ENCODE measurements at places on chromosomes 1 and 21. TPM values are rescaled to one million over a fixed set of nuclear protein-coding genes. Genes with fewer than 3 reads are reported as not detected.
A peak's percentile ranks its signal among the peaks of the same experiment; 100 is the strongest.

DNA sequence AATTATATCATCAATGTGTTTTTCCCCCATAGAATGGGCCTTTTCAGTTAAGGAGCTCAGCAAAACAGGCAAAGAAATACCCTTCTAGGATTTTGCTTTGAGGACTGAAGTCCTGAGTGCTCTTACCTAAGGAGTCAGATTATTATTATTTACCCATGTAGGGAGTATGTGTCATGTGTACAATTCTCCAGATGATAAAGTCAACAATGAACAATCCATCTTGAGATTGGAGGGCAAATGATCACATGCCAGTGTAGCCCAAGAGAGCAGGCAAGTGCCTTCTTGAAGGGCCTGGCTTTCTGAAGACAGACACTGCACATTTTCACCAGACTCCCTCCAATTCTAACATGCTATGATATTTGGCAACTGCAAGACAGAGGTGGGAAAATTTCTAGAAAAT is 159.7 kb downstream of the PCNX2 start:
- H3K27ac ChIP-seq, result no peak overlapping the region
- DNase-seq, result no peak
- H3K36me3 ChIP-seq, result peaks cover 35% of the 10 kb centered on the region
- H3K4me1 ChIP-seq, result no peaks in the 10 kb centered on the region
- H3K27me3 ChIP-seq, result no peaks in the 10 kb centered on the region

GRCh38 chr1:94927405-94928175 is 680 bp upstream of the CNN3 start:
- no peaks in the 10 kb centered on the region for H3K27me3 ChIP-seq
- H3K4me1 ChIP-seq, result peaks cover 19% of the 10 kb centered on the region
- H3K4me3 ChIP-seq, result peak overlapping the region; percentile 85
- peaks cover 22% of the 10 kb centered on the region for H3K36me3 ChIP-seq

DNA sequence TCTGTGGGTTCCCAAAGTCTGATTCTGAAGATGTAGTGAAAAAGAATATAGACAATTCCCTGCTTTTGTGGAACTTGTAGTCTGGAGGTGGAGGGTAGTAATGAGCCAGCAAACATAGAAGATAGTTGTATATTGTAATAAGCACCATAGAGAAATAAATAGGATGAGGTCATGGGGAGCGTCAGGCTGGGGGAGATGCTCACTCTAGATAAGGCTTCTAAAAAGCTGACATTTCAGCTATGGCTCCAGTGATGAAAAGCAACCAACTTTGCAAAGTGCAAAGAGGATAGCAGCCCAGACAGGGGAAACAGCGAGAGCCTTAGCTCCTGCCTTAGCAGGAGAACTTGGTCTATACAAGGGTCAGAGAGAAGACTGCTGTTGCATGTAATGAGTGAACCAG is 98.0 kb upstream of the RALGPS2 start:
- H3K4me3 ChIP-seq, result no peak overlapping the region
- H3K4me1 ChIP-seq, result no peaks in the 10 kb centered on the region
- H3K27me3 ChIP-seq, result no peaks in the 10 kb centered on the region
- H3K27ac ChIP-seq, result no peak overlapping the region
- H3K36me3 ChIP-seq, result no peaks in the 10 kb centered on the region

- no peak for DNase-seq
- no peak overlapping the region for H3K27ac ChIP-seq
- no peaks in the 10 kb centered on the region for H3K4me1 ChIP-seq
- no peak overlapping the region for H3K4me3 ChIP-seq
- H3K36me3 ChIP-seq, result peaks cover 1% of the 10 kb centered on the region
These were observed 21.0 kb upstream of the ERRFI1 start for GRCh38 chr1:8047112-8047511.

GRCh38 chr1:12163210-12163609 is 3.6 kb upstream of the TNFRSF1B start:
- H3K27ac ChIP-seq, result no peak overlapping the region
- no peaks in the 10 kb centered on the region for H3K36me3 ChIP-seq
- H3K27me3 ChIP-seq, result no peaks in the 10 kb centered on the region
- H3K4me1 ChIP-seq, result peaks cover 5% of the 10 kb centered on the region

- H3K4me1 ChIP-seq, result no peaks in the 10 kb centered on the region
- no peak overlapping the region for H3K4me3 ChIP-seq
- H3K27me3 ChIP-seq, result no peaks in the 10 kb centered on the region
- H3K27ac ChIP-seq, result no peak overlapping the region
- DNase-seq, result no peak
These were observed 17.8 kb upstream of the GUCA2B start for GRCh38 chr1:42135426-42135825.

- DNase-seq, result no peak
- H3K27ac ChIP-seq, result no peak overlapping the region
- no peaks in the 10 kb centered on the region for H3K4me1 ChIP-seq
- H3K4me3 ChIP-seq, result no peak overlapping the region
These were observed 60.7 kb upstream of the CDC42BPA start for GRCh38 chr1:227378871-227379554.

DNA sequence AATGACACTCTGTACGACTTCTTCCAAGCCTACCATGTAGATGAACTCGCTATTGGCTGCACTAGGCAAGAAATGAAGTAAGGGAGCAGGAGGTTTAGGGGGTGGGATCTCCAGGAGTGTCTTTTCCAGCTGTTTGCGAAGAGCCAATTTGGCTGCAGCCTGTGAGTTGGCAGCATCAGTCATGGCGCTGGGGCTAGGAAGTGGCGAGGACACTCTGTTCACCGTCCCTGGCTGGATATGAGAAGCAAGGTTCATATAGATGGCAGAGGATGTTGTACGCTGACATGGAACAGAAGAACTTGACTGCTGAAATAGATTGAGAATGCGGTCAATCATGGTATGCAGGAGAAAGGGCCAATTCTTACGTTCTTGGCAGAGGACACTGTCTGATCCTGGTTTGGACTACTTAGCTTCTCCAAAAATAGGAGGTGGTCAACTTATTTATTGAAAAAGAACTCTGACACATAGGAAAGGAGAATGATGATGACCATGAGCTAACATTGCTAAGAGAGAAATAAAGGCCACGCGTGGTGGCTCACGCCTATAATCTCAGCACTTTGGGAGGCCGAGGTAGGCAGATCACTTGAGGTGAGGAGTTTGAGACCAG is 41.2 kb downstream of the SLC27A3 start:
- no peak overlapping the region for H3K27ac ChIP-seq
- H3K4me1 ChIP-seq, result no peaks in the 10 kb centered on the region
- no peak overlapping the region for H3K4me3 ChIP-seq
- H3K36me3 ChIP-seq, result peaks cover 72% of the 10 kb centered on the region
- no peaks in the 10 kb centered on the region for H3K27me3 ChIP-seq

DNA sequence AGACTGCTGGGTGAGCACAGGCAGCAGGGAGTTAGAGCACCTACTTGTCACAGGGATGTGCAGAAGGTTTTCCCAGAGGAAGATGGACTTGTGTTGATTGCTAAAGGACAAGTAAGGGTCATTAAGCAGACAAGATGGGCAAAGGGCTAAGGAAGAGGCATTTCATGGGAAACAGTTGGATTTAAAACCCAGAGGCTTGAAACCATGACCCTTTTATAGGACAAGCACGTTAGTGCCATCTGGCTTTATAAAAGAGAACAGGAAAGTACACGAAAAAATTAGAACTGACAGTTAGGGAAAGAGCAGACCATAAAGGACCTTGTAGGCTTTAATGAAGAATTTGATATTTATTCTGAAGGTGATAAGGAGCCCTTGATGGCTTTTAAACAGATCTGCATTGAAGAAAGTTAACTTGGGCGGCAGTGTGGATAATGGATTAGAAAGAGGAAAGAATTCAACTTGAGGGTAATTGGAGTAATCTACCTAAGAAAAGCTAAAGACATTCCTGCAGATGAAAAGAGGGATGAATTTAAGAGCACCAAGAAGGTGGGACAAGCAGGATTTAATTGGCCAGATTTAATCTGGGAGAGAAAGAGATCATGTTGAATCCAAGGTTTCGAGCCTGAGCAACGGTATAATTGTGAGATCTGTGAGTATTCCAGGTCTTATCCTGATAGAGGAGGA is 68.6 kb downstream of the ZC3H11B start:
- no peaks in the 10 kb centered on the region for H3K27me3 ChIP-seq
- H3K4me1 ChIP-seq, result peaks cover 2% of the 10 kb centered on the region
- no peak overlapping the region for H3K4me3 ChIP-seq
- H3K36me3 ChIP-seq, result peaks cover 12% of the 10 kb centered on the region
- H3K27ac ChIP-seq, result no peak overlapping the region

GRCh38 chr1:21523297-21523813 is 14.1 kb downstream of the ALPL start:
- H3K27me3 ChIP-seq, result no peaks in the 10 kb centered on the region
- no peaks in the 10 kb centered on the region for H3K36me3 ChIP-seq
- no peak overlapping the region for H3K4me3 ChIP-seq

DNA sequence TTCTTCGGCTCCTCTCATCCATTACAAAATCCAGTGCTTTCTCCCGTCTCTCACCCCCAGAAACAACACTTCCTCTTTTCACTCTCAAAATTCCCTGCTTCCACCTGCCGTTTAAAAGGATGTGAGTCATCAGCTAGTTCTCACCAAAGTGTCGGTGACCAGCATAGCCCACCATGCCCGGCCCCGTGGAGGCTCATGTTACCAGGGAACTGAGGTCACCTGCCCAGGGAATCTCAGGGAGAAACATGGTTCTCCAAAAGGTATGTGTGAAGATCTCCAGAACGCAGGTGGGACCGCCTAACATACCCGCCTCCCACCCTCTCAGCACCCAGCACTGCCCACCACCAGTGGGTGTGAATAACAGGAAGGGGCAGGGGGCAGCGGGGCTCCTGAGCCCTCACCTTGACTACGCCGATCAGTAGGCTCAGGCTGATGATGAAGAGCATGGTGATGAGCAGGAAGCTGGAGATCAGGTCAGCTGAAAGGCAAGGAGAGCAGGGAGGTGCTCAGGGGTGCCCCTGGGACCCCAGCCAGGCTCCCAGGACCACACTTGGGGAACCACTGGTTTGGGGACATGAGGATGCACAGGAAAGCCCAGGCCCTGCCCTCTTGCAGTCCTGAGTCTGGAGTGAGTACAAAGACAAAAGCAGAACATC is 16.2 kb downstream of the LAPTM5 start:
- H3K27ac ChIP-seq, result no peak overlapping the region
- H3K4me1 ChIP-seq, result peaks cover 3% of the 10 kb centered on the region
- H3K36me3 ChIP-seq, result no peaks in the 10 kb centered on the region
- no peak for DNase-seq
- H3K4me3 ChIP-seq, result no peak overlapping the region

GRCh38 chr1:101451888-101452287 is 215.1 kb downstream of the S1PR1 start:
- no peaks in the 10 kb centered on the region for H3K27me3 ChIP-seq
- no peak overlapping the region for H3K27ac ChIP-seq
- DNase-seq, result no peak
- H3K4me1 ChIP-seq, result no peaks in the 10 kb centered on the region
- no peaks in the 10 kb centered on the region for H3K36me3 ChIP-seq
- H3K4me3 ChIP-seq, result no peak overlapping the region

DNA sequence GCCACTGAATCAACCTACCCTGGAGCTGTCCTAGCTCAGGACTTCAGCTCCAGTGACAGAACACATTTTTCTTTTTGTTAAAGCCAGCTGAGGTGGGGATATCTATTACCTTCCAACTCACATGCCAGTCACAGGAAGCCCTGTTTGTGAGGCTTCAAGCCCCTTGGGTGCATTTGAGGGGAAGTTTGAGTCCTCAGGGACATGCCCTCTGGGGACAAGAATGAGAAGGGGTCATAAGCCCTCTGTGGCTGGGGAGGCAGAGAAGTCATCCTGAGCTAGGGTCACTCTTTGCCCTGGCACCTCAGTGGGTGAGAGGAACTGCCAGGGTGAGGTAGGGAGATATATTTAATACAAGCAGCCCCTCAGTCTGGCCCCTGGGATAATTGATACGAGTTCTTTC is 33.5 kb upstream of the CLDN14 start:
- H3K27me3 ChIP-seq, result no peaks in the 10 kb centered on the region
- no peaks in the 10 kb centered on the region for H3K4me1 ChIP-seq
- no peak overlapping the region for H3K27ac ChIP-seq
- H3K4me3 ChIP-seq, result no peak overlapping the region

GRCh38 chr1:157597959-157598667 is at the start of gene FCRL4:
Gene FCRL4 (minus strand): TSS chr1:157598085. CDS start chr1:157597944, 141 bp downstream.
- H3K36me3 ChIP-seq, result no peaks in the 10 kb centered on the region
- H3K4me1 ChIP-seq, result no peaks in the 10 kb centered on the region
- no peak within 1 kb of the TSS for H3K4me3 ChIP-seq

DNA sequence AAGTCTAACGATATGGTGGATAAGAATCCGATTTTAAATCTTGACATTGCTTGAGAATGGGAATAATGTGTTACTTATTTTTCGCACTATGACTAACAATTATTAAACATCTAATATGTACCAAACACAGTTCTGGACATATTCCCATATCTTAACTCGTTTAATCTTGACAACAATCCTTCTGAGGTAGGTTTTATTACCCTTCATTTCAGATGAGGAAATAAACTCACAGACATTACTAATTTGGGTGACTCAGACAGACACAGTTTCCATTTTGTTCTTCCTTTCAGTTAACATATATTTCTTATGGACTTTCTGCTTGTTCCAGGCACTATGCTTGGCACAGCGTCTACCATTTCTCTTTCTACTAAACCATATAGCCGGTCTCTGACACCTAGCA is 244.8 kb downstream of the SMYD3 start:
- H3K4me1 ChIP-seq, result no peaks in the 10 kb centered on the region
- no peak for DNase-seq
- H3K27ac ChIP-seq, result no peak overlapping the region
- peaks cover 3% of the 10 kb centered on the region for H3K36me3 ChIP-seq

DNA sequence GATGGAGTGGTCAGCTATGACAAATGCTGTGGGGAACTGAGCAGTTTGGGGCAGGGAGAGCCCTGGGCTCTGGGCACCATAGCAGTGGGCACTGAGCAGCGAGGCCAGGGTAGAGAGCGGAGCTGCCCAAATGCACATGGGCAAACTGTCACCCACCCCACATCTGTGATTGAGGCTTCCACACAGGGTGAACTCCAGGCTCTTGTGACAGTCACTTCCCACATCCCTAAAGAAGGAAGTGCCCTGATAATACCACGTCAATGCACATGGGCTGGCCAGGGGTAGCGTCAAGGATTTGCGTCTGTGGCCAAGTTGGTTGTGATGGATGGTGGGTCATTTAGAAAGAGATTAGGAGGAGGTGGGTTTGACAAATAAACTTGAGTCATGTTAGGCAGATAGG is 2.6 kb upstream of the GUCA2B start:
- no peaks in the 10 kb centered on the region for H3K4me1 ChIP-seq
- no peak for DNase-seq
- H3K4me3 ChIP-seq, result no peak overlapping the region
- no peaks in the 10 kb centered on the region for H3K36me3 ChIP-seq
- H3K27me3 ChIP-seq, result no peaks in the 10 kb centered on the region
- no peak overlapping the region for H3K27ac ChIP-seq

Gene DDR2
- 0.48 TPM for total RNA-seq

Gene MAP3K21
- 11.6 TPM for total RNA-seq

Gene C1QC
- total RNA-seq, result not detected

Gene CEP350
- total RNA-seq, result 30.9 TPM

Gene MAP10
- total RNA-seq, result 1.3 TPM

Gene MXRA8
- total RNA-seq, result 8.1 TPM

Gene CELSR2
- 26.7 TPM for total RNA-seq

Gene TSTD1
- 77.0 TPM for total RNA-seq

Gene KCNT2
- total RNA-seq, result 8.4 TPM

Gene KRTAP19-3
- total RNA-seq, result not detected

Gene TP73
- total RNA-seq, result 4.7 TPM

Data from H9 (cell line).